Stimulated activated CD8-positive, alpha-beta memory T cell treated with anti-CD3 and anti-CD28 coated beads, Interleukin-2, amount 100 ng/mL, for 1 hour (primary cell): ENCODE measurements at places on chromosomes 5 and 9.

DNA sequence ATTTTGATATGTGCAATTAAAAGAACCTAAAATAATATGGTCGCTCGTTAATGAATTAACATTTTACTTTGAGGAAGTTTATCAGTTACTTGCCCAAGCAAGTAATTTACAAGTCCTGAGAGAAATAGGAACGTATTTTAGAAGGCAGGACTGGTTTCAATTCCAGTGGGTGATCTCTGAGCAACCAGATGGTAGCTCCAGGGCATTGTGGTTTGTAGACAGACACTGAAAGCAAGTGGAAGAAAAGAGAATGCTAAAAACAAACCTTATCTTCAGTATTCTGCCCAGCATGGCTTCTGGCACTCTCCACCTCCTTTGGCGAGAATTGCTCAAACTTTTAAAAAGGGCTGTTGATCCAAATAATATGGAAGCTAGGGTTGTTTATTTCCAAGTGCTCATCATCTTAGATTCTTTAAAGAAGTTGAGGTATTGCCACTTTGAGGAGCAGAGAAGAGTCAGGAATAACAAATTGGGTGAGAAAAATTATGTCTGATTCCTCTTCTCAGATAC is 31.8 kb upstream of the ERAP2 start:
- DNase-seq, result no peak

DNA sequence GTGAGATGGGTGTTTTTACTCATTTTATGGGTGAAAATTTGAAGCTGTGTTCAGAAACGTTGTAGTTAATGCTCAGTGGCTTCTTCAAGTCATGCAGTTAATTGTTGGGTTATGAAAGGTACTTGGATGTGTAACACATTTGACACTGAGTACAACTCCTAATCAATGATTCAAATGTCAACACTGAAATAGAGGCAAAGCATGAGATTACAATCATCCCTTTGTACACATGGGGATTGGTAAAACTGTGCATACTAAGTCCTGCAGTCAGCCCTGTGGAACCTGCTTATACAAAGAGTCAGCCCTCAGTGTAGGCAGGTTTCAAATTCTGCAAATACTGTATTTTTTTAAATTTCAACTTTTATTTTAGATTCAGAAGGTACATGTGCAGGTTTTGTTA is 3.3 kb downstream of the ABLIM3 start:
- DNase-seq, result no peak

GRCh38 chr9:93595861-93596365 is 19.5 kb downstream of the PHF2 start:
- no peak for DNase-seq

DNA sequence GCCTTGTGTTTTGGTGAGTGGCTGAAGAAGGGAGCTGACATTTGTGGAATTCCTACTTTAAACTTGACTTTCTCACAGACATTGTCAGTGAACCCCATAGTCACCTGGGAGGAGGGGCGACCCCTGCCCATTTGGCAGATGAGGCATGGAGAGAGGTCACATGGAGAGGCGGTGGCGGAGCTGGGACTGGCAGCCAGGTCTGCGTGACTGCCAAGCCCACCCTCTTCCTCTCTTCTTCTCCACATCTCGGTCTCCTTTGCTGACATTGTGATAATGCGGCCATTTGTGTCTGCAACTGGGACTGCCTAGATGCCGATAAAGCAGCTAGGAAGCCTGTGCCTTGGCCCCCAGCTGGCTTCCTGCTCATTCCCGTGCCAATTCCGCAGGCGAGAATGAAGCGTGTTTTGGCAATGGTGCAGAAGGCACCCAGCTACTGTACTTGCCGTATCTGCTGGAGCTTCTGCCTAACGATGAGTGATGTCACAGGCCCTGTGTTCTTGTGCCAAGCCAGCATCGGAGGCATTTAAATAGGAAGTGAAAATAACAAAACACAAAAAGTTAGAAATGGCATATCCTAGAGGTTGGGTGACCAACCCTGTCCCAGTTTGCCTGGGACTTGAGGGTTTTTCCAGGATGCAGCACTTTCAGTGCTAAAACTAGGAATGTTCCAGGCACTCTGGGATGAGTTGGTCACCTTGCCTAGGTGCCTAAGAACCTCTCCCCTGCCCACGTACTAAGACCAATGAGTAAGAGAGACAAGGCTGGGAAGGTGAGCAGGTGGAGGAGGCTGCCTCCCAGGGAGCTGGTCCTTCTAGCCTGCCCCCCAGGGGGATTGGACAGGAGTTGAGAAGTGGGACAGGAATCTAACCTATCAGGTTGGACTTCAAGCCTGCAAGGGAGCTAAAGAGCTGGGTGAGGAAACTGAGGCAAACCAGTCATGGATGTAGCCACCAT is 23.6 kb downstream of the OLFML2A start:
- no peak for DNase-seq

GRCh38 chr5:80101993-80102392 is 66.8 kb downstream of the THBS4 start:
- no peak for DNase-seq

DNA sequence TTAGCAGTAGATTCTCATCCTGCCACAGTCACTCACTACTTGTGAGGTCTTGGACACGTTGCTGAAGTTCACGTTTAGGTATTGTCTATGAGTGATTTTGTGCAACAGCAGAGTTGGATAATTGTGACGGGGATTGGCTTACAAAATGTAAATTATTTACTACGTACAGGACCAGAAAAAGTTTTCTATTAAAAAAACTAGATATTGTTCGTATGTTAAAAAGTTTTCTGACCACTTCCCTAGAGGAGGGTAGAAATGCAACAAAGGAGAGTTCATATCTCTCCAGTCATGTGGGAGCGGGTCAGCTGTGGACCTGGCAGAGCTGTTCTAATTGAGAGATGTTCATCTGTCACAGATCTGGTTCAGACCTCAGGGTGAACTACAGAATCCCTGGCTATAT is 976.1 kb upstream of the NUDT12 start:
- no peak for DNase-seq

DNA sequence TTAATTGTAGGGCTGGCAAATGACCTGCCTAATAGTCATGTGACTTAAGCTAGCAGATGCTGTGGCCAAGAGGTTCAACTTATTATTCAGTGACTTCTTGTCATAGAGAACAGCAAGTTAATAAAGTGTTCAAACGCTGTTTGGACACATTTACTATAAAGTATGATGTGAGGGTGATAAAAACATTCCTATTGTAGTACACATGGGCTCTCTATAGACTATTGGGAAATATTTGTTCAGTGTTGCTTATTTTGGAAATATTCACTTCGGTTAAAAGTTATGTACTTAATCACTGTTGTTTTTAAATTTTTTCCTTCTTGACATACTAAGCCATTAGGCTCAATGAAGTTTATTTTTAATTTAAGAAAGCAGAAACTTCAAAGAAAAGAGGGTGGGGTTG is 345.0 kb downstream of the NNT start:
- no peak for DNase-seq

- no peak for DNase-seq
Measured at GRCh38 chr9:113348437-113348836, 904 bp upstream of the BSPRY start.

DNA sequence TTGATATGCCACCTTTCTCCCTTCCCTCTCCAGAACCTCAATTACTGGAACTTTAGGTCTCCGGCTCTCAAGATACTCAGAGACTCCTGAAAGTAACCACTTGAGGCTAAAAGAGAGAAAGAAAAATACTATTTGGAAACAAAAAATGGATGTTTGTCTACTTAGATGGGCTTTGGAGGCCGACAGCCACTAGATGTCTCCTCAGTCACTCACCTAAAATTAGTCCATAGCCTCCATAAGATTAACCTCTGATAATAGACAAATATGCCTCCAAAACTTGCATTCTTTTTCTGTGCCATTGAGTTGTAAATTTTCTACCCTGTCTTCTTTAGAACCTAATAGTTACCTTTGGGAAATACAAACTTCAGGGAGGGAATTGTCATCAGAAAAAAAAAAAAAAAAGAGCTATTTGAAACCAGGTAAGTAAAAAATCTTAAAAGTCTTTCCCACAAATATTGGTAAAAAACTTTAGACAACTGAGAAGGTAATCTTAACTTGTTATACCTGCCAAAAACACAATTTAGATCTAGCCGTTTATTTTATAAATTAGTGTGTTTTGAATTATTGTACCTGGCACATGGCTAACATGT is 11.2 kb upstream of the PCDH1 start:
- no peak for DNase-seq

DNA sequence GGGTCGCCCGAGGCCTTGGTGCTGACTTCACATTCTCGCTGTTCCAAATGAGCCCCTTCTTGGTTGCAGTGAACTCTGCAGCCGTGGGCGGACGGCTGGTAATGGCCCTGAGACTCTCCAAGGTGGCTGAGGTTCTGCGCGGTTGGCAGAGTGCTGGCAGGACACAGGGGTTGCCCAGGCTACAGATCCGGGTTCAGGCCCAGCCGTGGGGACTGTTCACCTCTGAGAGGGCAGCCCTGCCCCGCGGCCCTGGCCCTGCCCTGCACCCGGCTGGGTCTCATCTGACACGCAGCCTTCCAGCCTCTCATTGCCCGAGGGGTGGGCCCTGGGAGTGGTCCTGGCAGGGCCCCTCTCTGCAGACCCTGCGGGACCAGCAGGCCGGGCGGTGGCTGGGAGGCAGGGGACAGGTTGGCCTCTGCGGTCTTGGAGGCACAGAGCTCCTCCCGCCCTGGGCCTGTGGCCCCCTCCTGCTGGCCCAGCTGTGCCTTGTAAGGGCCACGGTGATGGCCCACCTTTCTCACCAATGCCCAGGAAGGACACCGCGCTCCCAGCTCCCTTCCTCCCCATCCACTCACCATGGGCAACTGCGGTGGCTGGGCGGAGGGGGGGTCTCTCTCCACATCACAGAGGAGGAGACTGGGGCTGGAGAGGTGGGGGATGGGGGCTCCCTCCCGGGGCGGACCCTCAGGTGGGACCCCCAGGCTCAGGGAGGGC is 51.6 kb downstream of the AHRR start:
- DNase-seq, result no peak

GRCh38 chr5:16737620-16738364 is 121.0 kb upstream of the RETREG1 start:
- DNase-seq, result no peak

- no peak for DNase-seq
Measured at GRCh38 chr5:174971210-174971609, 246.8 kb downstream of the MSX2 start.
